ENCODE measurements at places on chromosomes 11 and 22.

DNA sequence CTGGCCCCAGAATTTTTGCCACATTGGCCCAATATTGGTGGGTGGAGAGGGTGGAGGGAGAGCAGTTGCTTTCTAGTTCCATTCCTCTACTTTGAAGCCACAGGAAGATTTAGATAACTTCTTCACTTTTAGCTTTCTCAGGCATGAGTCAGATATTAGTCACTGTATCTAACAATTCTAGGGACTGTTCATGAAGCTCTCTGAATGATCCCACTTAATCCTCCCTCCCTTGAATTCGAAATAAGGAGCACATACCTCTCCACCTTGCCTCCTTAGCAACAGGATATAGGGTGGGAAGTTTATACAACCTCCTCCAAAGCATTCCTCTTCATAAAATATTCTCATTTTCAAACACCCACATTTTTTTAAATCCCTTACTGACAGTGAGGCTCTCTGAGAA is 13.5 kb downstream of the FSHB start:
- no peak for DNase-seq

DNA sequence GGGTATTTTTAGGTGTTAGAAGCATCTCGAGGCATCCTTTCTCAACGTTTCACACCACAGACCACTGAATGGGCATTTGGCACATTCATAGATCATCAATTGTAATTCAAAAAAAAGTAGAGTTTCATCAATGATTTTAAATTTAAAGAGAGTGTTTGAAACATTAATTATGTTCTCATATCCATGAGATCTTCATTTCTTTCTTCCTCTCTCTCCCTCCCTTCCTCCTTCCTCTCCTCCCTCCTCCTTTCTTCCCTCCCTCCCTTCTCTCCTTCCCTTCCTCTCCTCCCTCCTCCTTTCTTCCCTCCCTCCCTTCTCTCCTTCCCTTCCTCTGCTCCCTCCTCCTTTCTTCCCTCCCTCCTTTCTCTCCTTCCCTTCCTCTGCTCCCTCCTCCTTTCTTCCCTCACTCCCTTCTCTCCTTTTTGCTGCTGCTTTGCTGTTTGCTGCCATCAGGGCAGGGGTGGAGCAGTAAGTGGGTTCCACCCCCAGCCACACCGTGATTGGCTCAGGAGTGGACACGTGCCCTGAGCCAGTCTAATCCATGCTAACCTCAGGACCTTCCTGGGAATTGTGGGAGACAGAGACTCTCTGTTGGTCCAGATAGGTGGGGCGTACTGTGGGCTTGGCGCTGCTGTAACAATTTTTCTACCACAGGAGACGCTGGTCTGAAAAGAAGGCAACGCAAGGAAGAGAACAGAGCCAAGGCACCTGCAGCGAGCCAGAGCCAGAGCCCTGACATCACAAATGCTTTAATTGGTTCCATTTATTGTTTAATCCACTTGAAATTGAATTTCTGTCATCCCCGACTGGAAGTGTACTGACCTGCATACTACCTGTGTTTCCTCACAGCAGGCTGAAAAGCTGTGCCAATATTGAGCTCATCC is 33.7 kb upstream of the APOBEC3A start:
- no peak for DNase-seq

GRCh38 chr11:64192434-64192833 is 6.5 kb downstream of the STIP1 start:
- DNase-seq: no peak

DNA sequence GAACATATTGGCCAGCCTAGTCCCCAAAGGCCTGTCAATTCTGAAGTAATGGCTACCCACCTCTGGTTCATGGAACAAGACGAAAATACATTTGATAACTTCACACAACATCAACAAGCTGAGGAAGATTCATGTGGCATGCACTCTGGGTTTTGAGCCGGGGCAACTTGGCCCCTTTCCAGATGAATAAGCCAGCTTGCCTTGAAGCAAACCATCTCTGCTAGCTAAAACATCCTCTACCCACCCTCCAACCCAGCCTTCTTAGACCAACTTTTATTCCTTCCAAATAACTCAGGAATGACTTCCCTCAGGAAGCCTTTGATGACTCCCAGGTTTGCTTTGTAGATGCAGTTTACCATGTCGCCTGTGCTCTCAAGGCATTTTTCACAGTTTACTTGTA is 94.4 kb downstream of the SLC1A2 start:
- no peak for DNase-seq

DNA sequence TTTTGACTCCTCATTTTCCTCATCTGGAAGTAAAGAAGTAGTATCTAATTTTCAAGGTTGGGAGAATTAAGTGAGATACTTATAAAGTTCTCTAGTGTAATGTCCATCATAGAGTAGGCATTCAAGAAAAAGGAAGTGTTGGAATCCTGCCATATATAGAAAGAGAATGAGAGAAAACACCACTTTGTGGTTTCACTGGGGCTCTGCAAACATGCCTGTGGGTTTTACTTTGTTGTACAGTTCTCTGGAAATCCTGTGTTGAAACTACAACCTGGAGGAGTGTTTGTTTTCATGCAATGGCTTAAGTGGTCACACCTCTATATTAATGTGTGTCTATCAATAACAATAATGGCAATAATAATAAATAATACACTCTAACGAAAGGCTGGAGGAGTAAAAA is 741.7 kb downstream of the NELL1 start:
- no peak for DNase-seq

GRCh38 chr11:69486773-69487291 is 5.4 kb downstream of the LINC01488 start:
- DNase-seq: peak; percentile 72

DNA sequence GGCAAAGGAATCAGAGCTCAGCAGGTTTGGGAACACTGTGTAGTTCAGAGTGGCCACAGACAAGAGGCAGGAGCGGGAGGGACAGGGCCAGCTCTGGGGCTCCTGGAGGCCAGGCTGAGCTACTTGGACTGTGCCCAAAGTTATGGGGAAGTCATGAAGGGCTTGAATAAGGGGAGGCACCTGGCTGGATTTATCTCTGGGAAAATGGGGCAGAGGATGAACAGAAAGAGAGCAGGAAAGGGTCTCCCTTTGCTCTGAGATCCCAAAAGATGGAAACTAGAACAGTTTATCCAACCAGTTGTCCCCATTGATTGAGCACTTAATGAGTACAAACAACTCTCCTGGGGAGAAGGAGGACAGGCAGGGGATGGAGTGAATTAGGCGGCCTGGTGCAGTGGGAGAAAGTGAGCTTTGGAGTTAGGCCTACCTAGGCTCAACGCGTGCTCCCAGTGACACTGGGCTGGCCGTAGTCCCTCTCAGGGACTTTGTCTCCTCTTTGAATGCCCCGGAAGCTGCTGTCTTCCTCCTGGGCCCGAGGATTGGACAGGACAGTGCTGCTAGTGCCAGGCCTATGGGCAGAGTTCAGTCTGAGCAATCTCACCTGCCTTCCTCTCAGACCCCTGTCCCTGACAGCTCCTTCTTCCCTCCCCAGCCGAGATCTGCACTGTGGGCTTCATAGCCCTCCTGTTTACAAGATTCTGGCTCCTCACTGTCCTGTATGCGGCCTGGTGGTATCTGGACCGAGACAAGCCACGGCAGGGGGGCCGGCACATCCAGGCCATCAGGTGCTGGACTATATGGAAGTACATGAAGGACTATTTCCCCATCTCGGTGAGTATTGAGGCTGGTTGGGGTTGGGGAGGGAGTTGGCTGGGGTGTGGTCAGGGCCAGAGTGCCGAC is 2.0 kb downstream of the MOGAT2 start:
- DNase-seq: peak; percentile 46

DNA sequence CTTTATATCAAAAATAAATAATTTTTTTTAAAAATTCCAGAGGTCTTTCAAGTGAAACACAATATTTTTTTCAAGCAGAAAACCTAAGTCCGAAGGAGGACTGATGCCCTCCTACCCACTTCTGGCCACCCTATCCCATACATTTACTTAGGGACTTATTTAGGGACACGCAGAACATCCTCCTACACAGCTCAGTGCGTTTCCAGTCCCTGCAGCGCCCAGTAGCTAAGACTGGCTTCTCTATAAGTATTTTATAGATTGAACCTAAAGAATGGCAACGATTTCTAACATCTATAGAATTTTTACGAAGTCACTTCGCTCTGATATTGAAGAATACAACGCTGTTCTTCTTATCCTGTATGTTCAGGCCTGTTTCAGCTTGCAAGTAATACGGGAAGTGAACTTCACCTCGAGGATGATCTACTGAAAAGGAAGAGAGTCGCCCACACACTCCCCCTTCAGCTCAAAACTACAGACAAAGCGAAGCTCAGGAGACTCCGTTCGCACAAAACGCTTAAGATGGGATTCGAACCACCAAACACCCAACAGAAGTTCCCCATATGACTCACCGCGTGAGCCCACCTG is 328 bp downstream of the CHEK2 start:
- DNase-seq: no peak

GRCh38 chr11:69121021-69121420 is 34.7 kb upstream of the SMIM38 start:
- DNase-seq: no peak

GRCh38 chr22:29205594-29206371 is at the start of gene EMID1:
Gene EMID1 (plus strand): TSS chr22:29205896. CDS start chr22:29206039, 143 bp downstream.
- DNase-seq: peak; percentile 90

DNA sequence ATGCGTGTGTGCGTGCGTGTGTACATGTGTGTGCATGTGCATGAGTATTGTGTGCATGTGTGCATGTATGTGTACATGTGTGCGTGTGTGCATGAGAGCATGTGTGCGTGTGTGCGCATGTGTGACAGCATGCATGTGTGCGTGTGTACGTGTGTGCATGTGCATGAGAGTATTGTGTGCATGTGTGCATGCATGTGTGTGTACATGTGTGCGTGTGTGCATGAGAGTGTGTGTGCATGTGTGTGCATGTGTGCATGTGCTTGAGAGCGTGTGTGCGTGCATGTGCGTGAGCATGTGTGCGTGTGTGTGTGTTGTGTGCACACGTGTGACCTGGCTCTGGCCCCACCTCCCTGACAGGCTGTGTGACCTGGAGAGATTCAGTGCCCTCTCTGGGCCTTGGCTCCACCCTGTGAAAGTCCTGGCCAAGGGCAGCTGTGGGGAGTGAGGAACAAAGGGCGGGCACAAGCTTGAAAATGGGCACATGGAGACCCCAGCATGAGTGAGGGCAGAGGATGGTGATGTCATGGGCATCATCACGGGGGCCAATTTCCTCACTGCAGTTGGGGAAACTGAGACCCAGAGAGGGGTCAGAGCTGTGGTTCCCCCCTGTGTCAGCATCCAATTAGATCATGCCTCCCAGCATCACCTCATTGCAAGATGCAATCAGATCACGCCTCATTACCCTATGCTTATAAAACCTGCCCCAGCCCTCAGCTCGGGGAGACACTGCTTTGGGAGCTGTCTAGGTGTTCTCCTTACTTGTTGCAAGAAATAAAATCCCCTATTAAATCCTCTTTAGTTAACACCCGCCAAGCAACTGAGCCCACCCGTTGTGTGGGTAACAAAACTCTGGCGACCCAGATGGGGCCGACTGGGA is 658 bp downstream of the ACY3 start:
- DNase-seq: no peak
